ENCODE measurements at places on chromosomes 11 and 22.

DNA sequence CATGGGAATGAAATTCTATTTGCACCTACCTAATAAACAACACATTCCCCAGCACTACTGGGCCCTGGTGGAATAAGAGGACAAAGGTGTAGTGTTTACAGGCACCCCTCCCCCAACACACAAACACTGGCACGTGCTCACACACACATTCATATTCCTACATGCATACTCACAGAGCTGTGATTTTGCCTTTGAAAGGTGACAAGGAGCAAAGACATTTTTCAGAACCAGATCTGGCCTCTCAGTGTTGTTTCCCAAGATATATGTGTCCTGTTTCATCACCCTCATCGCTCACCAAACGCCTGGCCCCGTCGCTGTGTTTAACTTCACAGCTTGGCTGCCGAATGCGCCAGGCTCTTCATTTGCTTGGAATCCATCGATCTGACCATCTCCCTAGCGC lies 292.6 kb downstream of the NTM start:
- no peak for DNase-seq

DNA sequence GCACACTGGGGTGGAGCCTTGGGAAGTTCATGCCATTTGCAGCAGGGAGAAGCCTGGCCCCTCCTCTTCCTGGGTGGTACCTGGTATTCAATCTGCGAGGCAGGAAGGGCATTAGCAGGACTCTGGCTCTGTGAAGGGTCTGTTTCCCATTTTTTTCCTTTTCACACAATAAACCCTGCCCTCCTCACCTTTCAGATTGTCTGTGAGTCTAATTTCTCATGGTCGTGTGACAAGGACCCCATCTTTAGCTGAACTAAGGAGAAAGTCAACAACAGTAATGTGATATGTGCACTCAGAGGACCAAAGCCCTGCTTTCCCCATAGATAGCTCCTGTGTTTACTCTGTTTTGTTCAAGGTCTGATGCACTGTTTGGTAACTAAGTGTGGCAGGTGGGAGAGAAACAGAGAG lies 26.6 kb upstream of the CASP4 start:
- DNase-seq, result no peak

DNA sequence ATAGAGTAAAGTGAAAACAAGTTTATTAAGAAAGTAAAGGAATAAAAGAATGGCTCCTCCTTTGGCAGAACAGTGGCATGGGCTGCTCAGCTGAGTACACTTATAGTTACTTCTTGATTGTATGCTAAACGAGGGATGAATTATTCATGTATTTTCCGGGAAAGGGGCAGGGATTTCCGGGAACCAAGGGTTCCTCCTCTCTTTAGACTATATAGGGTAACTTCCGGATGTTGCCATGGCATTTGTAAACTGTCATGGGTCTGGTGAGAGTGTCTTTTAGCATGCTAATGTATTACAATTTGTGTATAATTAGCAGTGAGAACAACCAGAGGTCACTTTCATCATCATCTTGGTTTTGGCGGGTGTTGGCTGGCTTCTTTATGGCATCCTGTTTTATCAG lies 23.5 kb upstream of the SPTY2D1 start:
- no peak for DNase-seq

DNA sequence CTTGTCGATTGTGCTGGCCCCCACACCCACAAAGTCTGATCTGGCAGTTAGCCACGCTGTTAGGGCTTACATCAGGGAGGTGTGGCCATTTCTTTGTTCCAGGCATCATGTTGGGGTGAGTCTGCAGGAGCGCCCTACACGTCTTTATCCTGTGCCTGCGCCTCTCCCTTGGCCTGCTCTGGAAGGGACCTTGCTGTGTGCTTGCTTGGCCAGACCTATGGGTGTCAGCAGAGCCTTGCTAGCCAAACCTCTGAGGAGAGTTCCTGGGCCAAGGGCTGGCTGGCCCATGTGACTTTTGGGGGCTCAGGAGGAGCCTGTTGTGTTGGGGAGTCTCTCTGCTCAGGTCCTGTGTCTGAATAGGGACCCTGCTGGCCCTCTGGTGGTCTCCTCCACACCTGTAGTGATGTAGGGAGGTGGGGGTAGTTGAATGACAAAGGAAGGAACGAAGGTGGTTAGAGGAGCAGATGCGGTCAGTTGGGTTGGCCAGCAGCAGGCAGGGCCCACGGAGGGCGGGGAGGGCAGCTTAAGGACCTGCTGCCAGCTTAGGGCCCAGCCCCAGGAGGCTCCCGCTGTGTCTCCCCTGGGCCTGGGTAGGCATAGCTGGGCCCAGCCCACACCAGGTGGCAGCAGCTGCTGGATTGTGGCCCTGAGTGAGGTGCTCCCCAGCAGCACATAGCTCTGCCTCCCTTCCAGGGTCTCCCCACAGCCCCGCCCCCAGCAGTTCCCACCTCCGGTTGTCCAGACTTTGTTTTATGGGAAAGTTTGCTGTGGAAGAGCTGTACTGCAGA lies 7.9 kb downstream of the PPIL2 start:
- no peak for DNase-seq

- DNase-seq, result peak; percentile 65
Observed at GRCh38 chr11:27282806-27283205, 80.2 kb downstream of the CCDC34 start.

- no peak for DNase-seq
Observed at GRCh38 chr11:9462806-9463537, 2.2 kb downstream of the ZNF143 start.

DNA sequence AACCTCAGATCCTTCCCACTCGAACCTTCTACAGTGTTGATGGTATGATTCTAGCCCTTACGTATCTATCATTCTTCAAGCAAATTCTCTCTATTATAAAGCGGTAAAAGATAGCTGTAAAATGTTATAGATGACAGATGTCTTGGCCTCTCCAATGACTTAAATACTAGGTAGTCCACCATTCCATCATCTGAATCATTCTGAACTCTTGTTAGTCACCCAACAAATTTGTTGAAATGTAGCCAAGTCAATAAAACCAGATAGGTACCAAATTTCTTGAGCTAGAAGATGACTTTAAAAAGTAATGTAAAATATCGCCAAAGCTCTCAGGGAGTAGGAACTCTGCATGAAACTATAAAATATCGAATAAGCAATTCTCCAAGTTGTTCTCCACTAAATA lies 32.6 kb upstream of the PICALM start:
- DNase-seq, result no peak

DNA sequence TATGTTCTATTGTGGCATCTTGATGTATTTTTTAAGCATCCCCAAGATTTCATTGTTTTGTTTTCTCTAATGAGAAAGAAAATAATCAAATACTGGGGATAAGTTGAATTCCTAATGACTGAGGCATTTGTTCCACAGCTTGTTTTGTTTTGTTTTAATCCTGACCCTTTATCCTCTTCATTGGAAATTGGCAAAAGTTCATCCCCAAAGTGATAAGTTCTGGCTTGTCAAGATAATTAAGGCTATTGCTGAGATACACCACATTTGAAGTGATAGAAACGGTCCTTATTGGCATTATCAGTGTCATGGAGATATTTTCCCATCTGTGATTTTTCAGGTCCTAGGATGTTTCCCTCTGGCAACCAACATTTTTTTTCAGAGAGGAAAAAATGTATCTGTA lies 65.0 kb downstream of the SLC36A4 start:
- no peak for DNase-seq

DNA sequence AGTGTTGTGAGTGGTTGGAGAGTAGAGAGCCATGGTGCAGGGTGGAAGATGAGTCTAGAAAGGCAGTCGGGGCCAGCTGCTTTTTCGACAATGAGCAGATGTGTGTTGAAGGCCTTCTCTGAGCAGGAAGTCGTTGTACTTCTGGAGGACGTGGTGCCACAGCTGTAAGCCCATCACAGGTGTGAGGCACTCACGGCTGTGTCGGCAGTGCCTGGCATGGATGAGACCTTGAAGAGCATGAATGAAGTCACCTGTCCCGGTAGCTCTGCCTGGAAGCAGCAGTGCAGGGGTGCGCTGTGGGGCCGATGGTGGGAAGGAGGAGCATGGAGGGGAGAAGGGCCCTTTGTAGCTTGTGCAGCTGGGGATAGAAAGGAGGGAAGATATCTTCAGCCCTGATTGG lies 165.2 kb downstream of the PKNOX2 start:
- no peak for DNase-seq

Data from astrocyte of the cerebellum (primary cell).